ENCODE measurements at places on chromosomes 3 and 15.

GRCh38 chr3:52128118-52128683 lies 26.0 kb downstream of the POC1A start:
- DNase-seq = no peak

GRCh38 chr15:70794596-70795310 lies 31.4 kb upstream of the UACA start:
- no peak for DNase-seq

DNA sequence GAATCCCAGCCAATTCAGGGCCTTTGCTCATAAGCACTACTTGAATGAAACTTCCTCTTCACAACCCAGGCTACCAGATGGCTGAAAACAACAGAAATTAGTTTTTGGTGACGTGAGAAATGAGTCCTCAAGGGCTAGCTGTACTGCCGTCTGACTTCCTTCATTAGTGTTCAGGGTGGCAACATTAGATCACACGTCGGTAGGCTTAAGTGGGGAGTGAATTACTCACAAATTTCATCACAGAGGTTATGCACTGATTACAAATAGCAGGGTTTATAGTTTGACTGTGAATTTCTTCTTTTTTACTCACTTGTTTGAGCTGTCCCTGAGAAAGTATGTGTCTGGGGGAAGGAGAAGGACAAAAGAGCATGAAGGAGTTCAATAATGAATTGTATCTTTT lies 397.2 kb downstream of the GAP43 start:
- no peak for DNase-seq

- DNase-seq = peak; percentile 32
Observed at GRCh38 chr15:101808201-101808600, 3.8 kb upstream of the OR4F15 start.

GRCh38 chr3:135868801-135869200 lies 96.7 kb upstream of the PPP2R3A start:
- DNase-seq = no peak

GRCh38 chr3:59734061-59734460 lies 684.2 kb upstream of the CFAP20DC start:
- DNase-seq = no peak

GRCh38 chr3:135736740-135737139 lies 228.8 kb upstream of the PPP2R3A start:
- DNase-seq = no peak

DNA sequence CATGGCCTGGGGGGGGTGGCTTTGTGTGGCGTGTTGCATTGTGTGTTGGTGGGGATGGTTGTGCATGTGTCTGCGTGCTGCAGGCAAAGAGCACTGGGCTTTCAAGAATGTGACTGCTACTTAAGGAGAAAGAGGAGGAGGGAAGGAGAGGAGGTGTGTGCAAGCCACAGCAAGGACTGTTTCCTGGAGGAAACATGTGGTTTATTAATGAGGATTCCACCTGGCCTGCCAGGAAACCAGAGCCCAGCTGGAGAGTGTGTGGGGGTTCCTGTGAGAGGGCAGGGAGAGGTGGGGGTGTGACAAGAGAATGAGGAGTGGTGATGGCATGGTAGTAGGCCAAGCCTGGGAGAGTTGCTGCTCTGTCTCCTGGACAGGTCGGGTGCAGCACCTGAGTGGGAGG lies 258.1 kb upstream of the ROPN1 start:
- DNase-seq = no peak

DNA sequence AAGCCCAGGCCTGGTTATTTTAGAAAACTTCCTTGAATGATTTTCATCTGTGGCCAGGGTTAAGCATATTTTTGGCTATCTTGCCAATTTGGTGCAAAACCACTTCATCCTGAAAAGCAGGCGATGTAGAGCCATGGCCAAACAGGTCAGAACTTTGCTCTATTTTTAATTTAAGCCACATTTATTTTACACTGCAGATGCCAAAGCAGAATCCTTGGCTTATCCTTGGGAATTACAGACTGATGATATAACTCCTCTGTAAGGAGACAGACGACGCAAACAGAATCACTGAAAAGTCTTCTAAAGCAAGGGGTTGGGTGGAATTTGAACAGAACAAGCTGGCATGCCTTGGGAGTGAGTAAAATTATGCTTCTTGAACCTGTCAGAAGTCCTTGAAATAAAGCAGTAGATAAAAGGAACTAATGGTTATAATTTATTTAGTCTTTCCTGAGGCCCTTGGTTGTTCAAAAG lies 121.9 kb downstream of the CHST2 start:
- peak; percentile 61 for DNase-seq
